ENCODE measurements at places on chromosomes 11 and 22. TPM values are rescaled to one million over a fixed set of nuclear protein-coding genes. Genes with fewer than 3 reads are reported as not detected.

GAL3ST1 gene
- 0.07 TPM for total RNA-seq

C11orf16 gene
- total RNA-seq = not detected

DEFB131B gene
- not detected for total RNA-seq

OR8D4 gene
- not detected for total RNA-seq

GAS2 gene
- total RNA-seq = 1.4 TPM

RAB6A gene
- total RNA-seq = 247 TPM

DLG2 gene
- total RNA-seq = 0.71 TPM

DERL3 gene
- under 0.01 TPM for total RNA-seq

ANO3 gene
- total RNA-seq = not detected

RASL10A gene
- 0.21 TPM for total RNA-seq

CHRNA10 gene
- total RNA-seq = 0.34 TPM

MOGAT2 gene
- total RNA-seq = not detected

PHF21B gene
- total RNA-seq = not detected

OR4D10 gene
- not detected for total RNA-seq

ANO9 gene
- 15.9 TPM for total RNA-seq

PTGDR2 gene
- 0.07 TPM for total RNA-seq

SAA2 gene
- total RNA-seq = 37.6 TPM

CCDC73 gene
- total RNA-seq = under 0.01 TPM

SLC22A8 gene
- not detected for total RNA-seq

OR52N4 gene
- not detected for total RNA-seq

ALG12 gene
- 21.9 TPM for total RNA-seq

OSM gene
- total RNA-seq = not detected

NCF4 gene
- total RNA-seq = not detected

C1QTNF5 gene
- total RNA-seq = 0.36 TPM

TRIM49 gene
- not detected for total RNA-seq

GAL gene
- 1.4 TPM for total RNA-seq

C11orf21 gene
- total RNA-seq = not detected

FXYD2 gene
- total RNA-seq = not detected

DPAGT1 gene
- 27.1 TPM for total RNA-seq

MAP6 gene
- total RNA-seq = 0.50 TPM

CAPN5 gene
- total RNA-seq = 2.1 TPM

FOXRED1 gene
- 12.3 TPM for total RNA-seq

H19 gene
- total RNA-seq = 3.8 TPM

LRP4 gene
- 21.6 TPM for total RNA-seq

MS4A3 gene
- total RNA-seq = not detected

OR8D1 gene
- not detected for total RNA-seq

PNPLA5 gene
- total RNA-seq = not detected

C11orf86 gene
- total RNA-seq = not detected

TUB gene
- total RNA-seq = under 0.01 TPM

BBOX1 gene
- 0.68 TPM for total RNA-seq

TEX12 gene
- total RNA-seq = 0.50 TPM

MAPK8IP1 gene
- 0.34 TPM for total RNA-seq

RCOR2 gene
- 1.7 TPM for total RNA-seq

MYBPC3 gene
- total RNA-seq = not detected

SLC22A9 gene
- not detected for total RNA-seq

CDC42EP1 gene
- total RNA-seq = 14.4 TPM

NAALAD2 gene
- not detected for total RNA-seq

ZNF214 gene
- 2.1 TPM for total RNA-seq

VPREB3 gene
- total RNA-seq = not detected

Measured in nasal cavity respiratory epithelium epithelial cell of viscerocranial mucosa (primary cell).